ENCODE measurements at places on chromosomes 6 and 20. TPM values are rescaled to one million over a fixed set of nuclear protein-coding genes. Genes with fewer than 3 reads are reported as not detected.

SLC17A1 gene
- total RNA-seq: not detected

GRCh38 chr20:676967-677366 lies 1.4 kb upstream of the SCRT2 start:
- no peak for DNase-seq

GRCh38 chr6:506508-506907 lies 115.0 kb downstream of the IRF4 start:
- no peak for DNase-seq

OR14J1 gene
- total RNA-seq: not detected

- DNase-seq: no peak
Measured at GRCh38 chr6:25172819-25173218, 106.4 kb upstream of the CARMIL1 start.

DNA sequence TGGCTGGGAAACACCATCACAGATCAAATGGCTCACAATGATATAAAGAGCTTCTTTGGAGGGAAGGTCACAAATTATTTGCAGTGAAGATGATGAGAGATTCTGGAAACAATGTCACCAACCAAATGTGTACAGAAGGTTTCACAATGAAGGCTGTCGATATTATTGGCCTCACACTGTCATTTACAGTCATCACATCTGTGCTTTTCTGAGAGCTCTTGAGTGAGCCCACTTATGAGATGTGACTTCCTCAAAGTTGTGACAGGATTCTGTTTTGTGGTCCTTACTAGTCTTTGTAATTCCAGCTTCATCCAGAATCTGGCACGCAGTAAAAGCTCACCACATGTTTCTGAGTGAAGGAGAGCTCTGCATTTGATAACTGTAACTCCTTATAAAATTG lies 133.6 kb downstream of the LMBRD1 start:
- DNase-seq: no peak

MATN4 gene
- total RNA-seq: not detected

DNA sequence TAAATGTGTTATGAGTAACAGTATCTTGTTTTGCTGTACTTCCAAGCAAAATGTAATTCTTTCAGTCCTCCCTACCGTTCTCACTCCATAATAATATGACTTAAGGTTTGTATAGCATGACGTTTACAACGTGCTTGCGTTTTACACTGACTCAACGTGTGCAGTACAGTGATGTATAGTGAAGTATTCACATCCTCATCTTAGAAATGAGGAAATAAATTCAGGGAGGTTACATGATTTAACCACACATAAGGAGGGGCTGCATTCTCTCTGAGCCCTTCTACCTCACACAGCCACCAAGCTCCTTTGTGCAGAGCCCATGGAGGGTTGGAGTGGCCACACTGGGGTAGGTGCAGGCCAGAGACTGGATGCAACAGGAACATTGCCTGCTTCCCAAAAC lies 164.5 kb downstream of the MTHFD1L start:
- no peak for DNase-seq

SLX4IP gene
- total RNA-seq: 8.3 TPM

EYS gene
- total RNA-seq: not detected

GPLD1 gene
- not detected for total RNA-seq

SULF2 gene
- 168 TPM for total RNA-seq

GRCh38 chr20:13245250-13245723 lies 24.2 kb downstream of the ISM1 start:
- no peak for DNase-seq

DNA sequence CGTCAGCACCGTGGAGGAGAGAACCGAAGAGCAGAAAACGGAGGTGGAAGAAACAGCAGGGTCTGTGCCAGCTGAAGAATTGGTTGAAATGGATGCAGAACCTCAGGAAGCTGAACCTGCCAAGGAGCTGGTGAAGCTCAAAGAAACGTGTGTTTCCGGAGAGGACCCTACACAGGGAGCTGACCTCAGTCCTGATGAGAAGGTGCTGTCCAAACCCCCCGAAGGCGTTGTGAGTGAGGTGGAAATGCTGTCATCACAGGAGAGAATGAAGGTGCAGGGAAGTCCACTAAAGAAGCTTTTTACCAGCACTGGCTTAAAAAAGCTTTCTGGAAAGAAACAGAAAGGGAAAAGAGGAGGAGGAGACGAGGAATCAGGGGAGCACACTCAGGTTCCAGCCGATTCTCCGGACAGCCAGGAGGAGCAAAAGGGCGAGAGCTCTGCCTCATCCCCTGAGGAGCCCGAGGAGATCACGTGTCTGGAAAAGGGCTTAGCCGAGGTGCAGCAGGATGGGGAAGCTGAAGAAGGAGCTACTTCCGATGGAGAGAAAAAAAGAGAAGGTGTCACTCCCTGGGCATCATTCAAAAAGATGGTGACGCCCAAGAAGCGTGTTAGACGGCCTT lies 41.6 kb downstream of the ZBTB2 start:
- DNase-seq: no peak

DNA sequence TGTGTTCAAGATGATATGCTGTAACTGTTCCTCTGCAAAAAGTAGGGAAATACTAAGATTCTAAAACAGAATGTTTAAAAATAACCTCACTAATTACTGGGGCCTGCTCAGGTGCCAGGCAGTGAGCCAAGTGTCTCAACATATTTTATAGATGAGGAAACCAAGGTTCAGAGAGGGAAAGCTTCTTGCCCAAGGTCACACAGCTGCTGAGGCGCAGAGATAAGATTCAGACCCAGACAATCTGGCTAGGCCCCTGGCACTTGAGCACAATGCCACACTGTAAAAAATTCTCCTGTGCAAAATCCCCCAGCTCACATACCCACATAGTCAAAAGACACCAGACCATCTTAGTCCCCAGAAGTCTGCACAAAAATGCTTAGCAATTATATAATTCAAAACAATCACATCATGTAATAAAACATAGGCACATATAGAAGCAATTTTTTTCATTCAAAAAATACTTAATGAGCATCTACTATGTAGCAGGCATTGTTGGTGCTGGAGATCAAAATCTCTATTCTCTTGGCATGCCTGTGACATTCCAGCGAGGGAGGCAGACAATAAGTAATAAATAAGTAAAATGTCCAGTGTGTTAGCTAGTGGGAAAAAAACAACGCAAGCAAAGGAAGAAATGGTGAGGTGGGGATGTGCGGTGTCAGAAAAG lies 10.3 kb downstream of the PREX1 start:
- no peak for DNase-seq

DNA sequence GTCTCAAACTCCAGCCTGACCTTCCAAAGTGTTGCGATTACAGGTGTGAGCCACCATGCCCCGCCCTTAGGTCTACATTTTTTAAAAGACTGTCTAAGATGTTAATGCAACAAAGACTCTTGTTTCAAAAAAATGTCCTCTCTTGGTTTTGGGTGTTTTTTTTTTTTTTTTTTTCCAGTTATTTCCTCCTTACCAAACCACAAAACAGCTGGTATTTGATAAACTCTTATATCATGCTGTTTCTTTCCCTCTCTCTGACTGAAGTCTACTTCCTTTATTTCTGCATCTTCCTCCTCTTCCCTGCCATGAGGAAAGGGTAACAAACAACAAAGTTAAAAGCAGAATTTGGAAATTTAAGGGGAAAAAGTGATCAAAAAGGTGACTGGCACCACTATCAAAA lies 21.2 kb downstream of the STK38 start:
- DNase-seq: no peak

DNA sequence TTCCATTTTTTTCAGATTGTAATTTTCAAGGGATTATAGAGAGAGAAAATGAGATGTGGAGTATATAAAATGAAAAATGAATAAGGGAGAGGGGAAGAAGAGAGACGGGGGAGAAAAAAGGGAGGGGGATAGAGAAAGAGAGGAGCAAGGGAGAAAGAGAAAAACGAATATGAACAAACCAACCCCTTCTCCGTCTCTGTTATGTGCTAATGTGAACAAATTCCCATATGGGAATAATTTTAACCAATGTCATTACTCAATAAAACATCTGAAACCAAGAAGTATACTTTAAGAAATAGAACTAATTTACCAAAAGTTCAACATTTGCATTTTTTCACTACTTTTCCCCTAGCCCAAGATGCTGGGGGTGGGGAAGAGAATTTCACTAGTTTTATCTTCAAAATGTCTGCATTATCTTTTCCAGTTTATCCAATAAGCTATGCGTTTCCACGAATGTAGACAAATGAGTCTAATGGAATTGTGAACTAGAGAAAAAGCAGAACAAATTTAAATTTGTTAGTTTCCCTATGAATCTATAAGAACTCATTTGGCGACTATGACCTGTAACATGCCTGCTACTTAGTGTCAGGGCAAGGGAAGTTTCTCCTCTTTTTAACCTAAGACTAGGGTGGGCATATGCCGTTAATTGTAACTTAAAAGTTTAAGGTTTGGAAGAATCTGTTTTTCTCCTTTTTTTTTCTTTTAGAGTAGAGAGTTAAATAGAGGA lies 286.3 kb downstream of the BTBD9 start:
- DNase-seq: no peak

SLC35D3 gene
- not detected for total RNA-seq

- DNase-seq: no peak
Measured at GRCh38 chr6:7921632-7922092, 11.1 kb upstream of the TXNDC5 start.

TAGAP gene
- total RNA-seq: 3.9 TPM

MICB gene
- 9.9 TPM for total RNA-seq

GRCh38 chr6:37308069-37308815 lies 45.5 kb upstream of the RNF8 start:
- DNase-seq: no peak

DNA sequence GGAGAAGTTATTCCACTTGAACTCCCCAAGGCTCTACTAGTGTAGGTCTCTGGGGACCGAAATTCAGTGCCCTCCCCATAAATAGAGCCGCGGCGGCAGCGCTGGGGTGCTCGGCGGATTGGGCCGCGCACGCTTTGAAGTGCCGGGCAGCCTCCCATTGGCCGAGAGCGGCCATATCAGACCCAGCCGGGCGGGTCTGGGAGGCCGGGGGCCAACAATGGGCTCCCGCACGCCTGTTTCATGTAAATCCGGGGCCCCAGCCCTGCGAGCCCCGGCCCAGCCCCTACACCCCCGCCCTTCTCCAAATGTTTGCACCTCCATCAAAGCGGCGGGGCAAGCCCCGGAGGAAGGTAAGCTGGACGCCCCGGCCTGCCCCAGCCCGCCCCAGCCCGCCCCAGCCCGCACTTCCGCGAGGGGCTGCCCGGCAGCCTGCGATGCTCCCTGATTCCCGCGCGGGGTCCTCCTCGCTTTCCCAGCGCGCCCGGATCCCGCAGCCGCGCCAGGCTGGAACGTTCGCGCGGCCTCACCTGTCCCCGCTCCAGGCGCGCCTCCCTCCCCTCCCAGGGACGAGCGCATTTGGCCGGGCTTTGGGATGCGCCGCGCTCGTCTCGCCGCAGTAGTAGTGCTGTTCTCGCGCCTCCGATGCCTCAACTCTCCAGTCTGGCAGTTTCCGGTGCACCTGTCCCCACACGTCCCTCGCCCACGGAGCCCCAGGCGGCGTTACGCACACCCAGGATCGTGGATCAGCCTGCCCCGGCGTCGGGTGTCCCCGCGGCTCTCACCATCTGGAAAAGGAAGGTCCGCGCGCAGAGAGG lies at the start of gene TBXT:
TSS of gene TBXT (minus strand) at position 51 of the 815 bp plus-strand sequence. CDS start 260 bp downstream, outside the sequence.
- no peak for DNase-seq

DNA sequence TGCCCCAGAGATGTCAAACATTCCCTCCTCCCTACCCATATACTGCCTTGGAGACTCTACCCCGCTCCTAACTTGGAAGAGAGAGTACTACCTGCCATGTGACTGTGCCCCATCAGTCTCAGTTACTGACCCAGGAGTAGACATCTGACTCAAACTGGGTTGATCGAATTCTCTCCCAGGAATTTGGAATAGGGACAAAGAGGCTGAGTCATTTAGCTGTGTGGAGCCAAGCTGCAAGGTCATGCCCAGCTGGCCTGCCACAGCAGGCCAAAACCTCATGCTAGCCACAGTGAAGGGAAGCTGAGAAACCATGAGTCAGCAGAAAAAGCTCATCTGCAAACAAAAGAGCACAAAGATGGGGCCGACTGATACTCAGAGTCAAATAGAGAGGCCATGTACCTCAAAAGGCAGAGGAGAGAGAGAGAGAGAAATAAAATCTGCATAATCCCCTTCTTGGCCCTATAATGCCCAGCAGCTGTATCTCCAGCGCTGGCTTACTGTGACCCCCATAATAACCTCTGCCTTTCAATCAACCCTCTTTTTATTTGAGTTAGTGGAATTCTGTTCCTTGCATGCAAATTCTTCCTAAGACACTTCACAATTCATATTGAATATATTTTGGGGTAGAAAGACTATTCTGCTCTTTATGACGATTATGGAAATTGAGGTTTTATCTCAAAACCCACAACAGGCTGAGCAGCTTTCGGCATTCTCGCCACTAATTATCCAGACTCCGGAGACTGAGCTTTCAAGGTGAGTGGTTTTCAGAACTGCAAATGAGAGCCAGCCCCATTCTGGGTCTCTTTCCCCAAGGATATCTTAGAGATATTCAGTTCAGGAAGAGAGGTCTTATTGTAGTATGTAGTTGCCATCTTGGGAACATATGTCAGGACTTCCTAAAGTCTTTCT lies 21.4 kb upstream of the AKIRIN2 start:
- DNase-seq: no peak

DNA sequence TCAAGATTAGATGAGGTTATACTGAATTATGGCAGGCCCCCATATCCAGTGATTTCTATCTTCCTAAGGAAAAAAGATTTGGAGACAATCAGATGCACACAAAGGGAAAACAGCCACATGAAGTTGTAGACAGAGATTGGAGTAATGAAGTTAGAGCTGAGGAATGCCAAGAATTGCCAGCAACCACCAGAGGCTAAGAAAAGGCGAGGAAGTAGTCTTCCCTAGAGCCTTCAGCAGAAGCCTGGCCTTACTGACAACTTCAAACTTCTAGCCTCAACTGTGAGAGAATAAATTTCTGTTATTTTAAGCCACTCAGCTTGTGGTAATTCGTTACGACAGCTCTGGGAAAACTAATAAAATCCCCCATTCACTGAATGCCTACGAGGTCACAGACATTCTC lies 473.9 kb downstream of the COL12A1 start:
- no peak for DNase-seq

DNA sequence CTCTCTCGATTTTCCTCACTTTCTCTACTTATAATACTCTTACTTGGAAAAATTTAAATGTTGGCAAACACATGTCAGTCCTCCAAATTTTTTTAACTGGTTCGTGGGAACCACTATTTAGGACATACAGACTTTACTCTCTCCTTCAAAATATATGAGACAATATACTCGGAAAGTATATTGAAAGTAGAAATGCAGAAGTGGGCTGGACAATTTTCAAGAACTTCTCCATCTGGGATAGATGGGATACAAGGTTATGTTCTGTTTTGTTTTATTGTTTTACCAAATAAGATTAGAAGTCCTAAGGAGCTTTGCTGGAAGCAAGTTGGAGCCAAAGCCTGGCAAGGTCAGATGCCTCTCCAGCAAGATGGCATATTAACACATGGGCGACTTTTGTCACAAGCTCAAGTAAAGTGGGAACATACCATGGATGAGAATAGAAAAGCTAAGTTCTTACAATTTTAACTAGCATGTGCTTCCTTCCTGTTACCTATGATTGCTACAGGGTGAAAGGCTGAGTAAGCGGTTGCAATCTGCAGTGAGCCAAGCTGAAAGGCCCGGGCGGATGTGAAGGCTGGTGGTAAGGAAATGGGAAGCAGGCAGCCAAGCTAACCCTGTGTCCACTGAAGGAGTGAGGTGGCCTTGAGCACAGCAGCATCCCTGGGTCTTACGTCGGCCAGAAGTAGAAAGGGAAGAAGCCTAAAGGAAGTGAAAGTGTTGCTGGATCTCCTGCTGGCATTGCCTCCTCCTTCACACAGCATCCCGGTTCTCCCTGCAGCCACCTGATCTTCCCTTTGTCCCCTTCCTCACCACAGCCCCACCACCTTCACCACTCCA lies 7.1 kb downstream of the MAP3K5 start:
- DNase-seq: no peak

MCHR2 gene
- not detected for total RNA-seq

PLCB1 gene
- total RNA-seq: 10.7 TPM
